Ascending aorta (tissue), 2 donors: ENCODE measurements at places on chromosomes 4 and X. TPM values are rescaled to one million over a fixed set of nuclear protein-coding genes. Genes with fewer than 3 reads are reported as not detected.

DNA sequence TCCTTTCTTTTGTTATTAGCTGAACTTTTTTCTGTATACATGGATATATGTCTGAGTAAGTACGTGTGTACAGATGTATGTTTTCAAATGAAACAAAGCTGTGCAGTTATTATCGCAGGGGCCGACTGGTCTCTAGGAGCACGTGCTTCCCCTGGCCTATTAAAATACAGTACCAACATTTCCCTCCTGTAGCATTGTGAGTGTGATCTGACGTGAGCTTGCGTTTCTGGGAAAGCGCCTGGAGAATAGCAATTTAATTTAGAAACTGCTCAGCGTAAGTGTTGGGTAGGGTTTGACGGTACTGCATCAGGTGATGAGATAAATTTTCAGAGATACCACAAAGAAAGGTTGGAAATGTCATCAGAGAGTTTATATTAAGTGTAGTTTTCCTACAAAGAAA is 173.3 kb downstream of the FBXO8 start:
- H3K4me3 ChIP-seq, result no peak overlapping the region
- no peak for DNase-seq
- no peak overlapping the region for H3K27ac ChIP-seq
- H3K27me3 ChIP-seq, result no peaks in the 10 kb centered on the region
- H3K4me1 ChIP-seq, result no peaks in the 10 kb centered on the region

Gene HTT-AS
- total RNA-seq, result not detected

DNA sequence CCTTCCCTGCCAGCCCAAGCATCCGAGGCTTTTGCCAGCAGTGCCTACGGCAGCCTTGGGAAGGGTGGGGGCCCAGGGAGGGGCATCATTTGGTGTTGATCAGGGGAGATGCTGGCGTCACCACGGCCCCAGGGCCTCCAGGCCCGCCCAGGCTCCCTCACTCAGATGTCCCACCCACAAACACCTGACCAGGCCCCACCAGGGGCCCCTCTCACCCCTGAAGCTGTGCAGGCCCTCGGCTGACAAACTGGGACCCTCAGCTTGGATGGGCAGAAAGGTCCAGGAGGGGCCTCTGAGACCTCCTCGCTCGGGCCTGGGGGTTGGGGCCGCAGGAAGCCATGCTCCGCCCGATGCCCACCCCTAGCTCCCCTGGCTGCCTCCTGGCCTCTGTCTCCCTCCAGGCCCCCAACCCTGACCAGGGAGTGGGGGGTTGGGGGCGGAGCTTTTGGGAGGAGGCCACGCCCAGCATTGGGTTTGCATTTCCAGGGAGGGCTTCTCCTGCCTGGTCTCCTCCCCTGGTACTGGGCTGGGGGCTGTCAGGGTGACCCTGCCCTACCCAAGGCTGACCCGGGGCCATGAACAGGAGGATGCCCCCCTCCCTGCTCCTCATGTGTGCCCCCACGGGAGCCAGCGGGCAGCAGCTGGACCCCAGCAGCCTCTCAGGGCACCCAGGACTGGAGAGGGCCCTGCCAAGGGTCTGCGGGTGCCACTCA is 33.4 kb upstream of the SPON2 start:
- no peak for DNase-seq
- H3K27ac ChIP-seq, result no peak overlapping the region
- peaks cover 26% of the 10 kb centered on the region for H3K4me1 ChIP-seq
- H3K27me3 ChIP-seq, result no peaks in the 10 kb centered on the region

DNA sequence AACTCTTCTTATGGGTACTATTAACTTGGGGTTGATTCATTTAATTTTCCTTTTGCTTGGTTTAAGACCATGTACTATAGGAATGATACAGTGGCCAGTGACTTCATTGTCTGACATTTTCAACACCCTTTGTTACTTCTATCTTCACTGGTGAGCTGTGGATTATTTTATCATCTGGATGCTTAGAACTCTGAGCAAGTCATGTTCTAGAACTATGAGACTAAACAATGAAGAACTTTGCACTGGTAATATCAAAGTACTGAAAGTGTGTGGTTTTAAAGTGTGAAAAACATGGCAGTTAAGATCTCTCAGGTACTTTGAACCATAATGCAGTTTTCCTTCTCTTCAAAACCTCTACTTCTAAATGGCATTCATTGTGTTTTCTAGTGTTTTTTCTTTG is 47.8 kb downstream of the MAP7D3 start:
- peak overlapping the region; percentile 45 for H3K27ac ChIP-seq
- no peaks in the 10 kb centered on the region for H3K27me3 ChIP-seq
- no peak for DNase-seq
- peaks cover 22% of the 10 kb centered on the region for H3K36me3 ChIP-seq

GRCh38 chrX:53018627-53019026 is 30.0 kb upstream of the GPR173 start:
- H3K27me3 ChIP-seq, result no peaks in the 10 kb centered on the region
- no peak overlapping the region for H3K4me3 ChIP-seq
- H3K27ac ChIP-seq, result no peak overlapping the region

Gene PTTG2
- total RNA-seq, result not detected
